ENCODE measurements at places on chromosomes 3 and 15.

GRCh38 chr15:65638681-65639089, 16.9 kb downstream of the SLC24A1 start:
- no peak for DNase-seq

- no peak for DNase-seq
Observed at GRCh38 chr3:184134746-184135148, 411 bp upstream of the EIF2B5 start.

DNA sequence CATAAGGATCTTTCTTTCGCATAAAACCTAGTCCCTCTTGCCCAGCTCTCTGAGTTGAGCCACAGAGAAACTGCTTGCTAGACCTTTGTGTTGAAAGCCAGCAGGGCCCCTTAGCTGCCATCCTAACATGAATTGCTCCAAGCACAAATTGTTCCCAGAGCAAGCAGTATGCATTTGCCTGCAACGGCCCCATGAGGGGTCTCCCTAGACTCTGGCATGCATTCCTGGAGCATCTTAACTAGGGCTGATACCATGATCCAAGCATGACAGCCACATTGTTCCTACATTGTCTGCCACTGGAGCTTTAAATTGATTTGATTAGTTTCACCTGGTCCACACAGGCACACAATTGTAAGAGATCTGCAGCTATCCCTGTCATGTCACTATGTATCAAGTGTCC, 428.1 kb downstream of the TAFA4 start:
- no peak for DNase-seq

DNA sequence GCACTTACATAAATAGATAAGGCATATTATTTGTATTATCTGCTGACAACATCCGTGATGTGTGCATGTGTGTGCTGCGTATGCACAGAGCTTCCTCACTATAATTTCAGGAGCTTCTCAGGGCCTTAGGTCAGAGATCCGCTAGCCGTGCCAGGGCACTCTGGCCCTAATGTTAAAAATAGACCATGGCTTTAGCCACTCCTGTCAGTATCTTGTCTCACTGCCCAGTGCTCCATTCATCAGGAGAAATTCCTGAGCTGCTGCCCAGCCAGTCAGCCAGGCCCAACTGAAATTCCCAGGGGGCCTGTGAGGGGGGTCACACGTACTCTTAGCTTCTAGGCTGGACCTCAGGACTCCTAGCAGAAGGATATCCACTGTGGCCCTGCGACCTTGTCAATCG, 70.0 kb upstream of the ABHD2 start:
- DNase-seq, result no peak

DNA sequence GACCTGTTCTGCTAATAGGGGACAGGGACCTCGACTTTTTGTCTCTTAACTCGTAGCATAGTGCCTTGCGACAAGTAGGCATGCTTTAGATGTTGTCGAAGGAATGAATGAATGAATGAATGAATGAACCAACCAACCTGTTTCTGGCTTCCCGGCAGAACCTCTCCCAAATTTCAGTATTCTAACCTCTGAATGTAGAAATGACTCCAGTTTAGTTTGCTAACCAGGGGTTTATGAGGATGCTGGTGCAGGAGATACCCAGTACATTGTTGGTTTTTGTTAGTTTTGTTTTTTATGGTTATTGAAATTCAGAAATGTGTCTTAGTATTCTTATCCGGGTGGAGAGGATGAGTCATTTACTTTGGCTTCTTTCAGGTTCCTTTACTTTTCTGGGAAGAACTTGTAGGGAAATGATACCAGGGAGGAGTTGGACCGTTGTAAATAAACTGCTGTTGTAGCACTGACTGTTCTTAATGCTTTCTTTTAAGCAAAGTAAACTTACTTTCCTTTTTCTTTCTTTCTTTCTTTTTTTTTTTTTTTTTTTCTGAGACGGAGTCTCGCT, 29.6 kb upstream of the EHHADH start:
- DNase-seq, result no peak

GRCh38 chr3:80663426-80663825, 895.6 kb upstream of the ROBO1 start:
- no peak for DNase-seq

GRCh38 chr15:75456710-75457109, 5.2 kb upstream of the SIN3A start:
- DNase-seq, result no peak

DNA sequence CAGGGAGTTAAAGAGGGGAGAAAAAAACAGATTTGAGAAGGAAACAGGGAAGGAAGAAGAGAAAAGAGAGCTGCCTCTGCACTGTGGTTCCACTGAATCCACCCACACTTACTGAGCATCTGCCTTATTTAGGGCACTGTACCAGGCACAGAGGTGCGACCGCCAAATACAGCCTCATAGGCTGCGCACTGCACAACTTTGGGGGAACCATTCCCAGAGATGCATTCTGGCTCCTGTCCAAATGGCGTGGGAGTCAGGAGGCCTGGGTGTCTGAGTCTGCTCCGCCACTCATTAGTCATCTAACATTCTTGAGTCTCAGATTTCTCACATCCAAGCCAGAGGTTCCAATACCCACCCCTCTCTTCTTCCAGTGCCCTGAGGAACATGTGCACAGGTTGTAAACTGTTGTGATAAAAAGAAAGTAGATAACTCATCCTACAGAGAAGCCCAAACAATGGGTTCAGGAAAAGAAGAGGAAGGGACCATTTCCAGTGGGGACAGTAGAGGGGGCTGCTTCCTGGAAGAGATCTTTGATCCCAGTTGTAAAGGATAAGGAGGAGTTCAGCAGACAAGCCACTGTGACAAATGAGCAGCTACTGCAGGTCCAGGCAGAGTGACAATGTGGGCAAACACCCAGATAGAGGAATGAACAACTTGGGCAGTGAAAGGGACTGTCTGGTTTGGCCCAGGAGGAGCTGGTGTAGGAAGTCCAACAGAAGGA, 254.6 kb downstream of the UACA start:
- DNase-seq, result peak; percentile 84

GRCh38 chr3:16893618-16894200, 9.0 kb downstream of the PLCL2 start:
- no peak for DNase-seq

DNA sequence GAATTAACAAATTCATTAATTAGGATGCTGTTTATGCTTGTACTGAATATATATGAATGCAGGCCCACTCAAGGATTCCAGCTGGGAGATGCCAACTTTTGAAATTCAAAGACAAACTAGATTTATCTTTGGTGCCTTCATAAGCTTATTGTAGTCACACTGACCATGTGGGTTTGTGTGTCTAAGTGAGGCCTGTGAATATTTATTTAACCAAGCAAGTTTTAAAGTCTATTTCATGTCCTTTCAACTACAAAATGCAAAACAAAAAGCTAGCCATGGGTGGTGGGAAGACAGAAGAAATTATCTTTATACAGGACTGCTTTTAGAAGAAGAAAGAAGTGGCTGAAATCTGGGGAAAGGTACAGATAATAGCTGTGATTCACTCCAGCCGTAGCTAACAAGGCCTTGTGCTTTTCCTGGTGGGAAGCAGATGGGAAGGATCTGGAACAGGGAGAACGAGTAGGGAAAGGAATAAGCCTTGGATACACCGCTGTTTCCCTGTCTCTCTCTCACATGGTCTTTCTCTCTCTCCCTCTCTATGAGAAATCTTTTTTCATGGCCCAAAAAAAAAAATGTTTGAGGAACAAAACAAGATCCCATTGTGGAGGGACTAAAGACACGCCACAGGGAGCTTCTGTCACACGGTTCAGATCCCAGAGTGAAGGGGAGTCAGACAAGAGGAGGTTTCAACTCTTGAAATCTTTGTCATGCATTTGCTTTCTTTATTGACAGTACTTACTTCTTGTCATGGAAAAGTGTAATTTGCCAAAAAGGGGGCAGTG, 225.5 kb downstream of the RORA start:
- no peak for DNase-seq

GRCh38 chr3:195270079-195270816, 711 bp downstream of the XXYLT1 start:
- DNase-seq, result no peak

DNA sequence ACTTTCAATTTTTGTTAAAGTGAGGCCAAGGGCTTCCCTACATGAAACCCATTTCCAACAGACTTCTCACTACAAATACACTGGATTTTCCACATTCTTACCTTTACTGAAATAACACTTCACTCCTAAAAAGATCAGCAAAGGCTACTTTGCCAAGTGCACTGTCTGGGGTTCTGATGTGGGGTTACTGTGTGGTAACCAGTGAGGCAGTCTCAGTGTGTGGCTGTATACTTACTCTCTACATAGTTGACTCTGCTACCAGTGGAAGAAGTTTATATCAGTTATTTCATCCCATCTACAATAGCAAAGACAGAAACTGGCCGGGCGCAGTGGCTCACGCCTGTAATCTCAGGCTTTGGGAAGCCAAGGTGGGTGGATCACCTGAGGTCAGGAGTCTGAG, 5.6 kb downstream of the WDR82 start:
- DNase-seq, result no peak

DNA sequence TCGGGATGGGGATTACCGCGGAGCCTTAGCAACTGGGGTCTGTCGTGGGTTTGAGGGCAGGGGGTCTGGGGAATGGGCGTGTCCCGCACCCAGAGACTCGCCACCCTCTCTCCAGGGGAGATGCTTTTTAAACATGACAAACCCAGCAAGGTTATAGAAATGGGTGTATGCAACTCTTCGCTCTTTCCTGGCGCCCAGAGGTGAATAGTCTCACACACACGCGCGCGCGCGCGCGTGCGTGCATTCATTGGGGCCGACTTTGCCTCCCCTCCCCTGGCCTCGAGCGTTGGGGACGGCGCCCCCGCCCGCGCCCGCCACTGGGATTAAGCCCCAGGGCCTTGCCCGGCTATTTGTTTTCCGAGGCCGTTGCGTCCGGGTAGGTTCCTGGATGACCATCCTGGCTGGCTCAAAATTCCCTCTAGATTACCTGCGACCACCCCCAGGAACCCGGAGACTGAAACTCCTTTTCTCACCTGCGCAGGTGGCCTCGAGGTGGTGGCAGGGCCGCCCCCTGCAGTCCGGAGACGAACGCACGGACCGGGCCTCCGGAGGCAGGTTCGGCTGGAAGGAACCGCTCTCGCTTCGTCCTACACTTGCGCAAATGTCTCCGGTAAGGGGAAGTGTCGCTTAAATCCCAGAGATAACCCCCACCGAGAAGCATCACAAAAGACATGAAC, 777 bp downstream of the GPR160 start:
- no peak for DNase-seq

- no peak for DNase-seq
Observed at GRCh38 chr3:48065035-48065434, 48.8 kb upstream of the MAP4 start.

GRCh38 chr3:11567516-11568467, 75.9 kb downstream of the VGLL4 start:
- DNase-seq, result no peak

GRCh38 chr3:38331257-38332022, 15.1 kb upstream of the XYLB start:
- no peak for DNase-seq

GRCh38 chr3:57753016-57753415, 3.1 kb upstream of the SLMAP start:
- DNase-seq, result no peak

- no peak for DNase-seq
Observed at GRCh38 chr3:52381623-52382022, 63.3 kb downstream of the SEMA3G start.

- no peak for DNase-seq
Observed at GRCh38 chr3:130645261-130645660, 101.4 kb downstream of the PIK3R4 start.

DNA sequence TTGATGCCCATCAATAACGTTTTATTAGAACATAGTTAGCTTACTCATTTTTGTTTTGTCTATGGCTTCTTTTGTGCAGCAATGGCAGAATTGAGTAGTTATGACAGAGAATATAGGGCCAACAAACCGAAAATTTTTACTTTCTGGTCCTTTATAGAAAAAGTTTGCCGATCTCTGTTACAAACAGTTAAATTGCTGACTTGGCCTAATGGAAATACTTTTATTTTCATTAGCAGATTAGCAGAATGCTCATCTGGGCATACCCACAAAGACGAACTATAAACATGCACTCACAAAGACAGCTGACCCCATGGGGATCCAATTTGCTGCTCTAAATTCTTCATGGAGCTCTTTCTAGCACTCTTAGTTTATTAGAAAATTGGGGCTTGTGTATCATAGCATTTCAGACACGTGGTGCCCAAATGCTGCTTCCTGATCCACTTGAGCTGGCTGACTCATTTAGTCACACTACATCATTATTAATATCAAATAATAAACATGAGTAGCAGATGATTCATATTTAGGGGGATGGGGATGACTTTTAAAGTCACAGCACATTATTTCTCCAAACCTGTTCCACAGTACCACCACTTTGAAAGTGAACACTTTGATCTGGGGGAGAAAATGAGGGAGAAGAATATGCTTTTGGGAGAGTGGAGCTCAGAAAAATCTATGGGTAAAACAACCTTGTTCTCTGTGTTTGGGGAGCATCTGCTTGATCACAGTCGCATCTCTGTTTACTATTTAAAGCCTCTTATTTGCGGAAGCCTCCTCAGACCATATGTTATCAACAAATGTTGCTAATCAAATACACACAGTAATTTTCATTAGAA, 228.1 kb upstream of the FEZF2 start:
- DNase-seq, result no peak

GRCh38 chr3:39108200-39108710, 775 bp downstream of the TTC21A start:
- DNase-seq, result no peak

- no peak for DNase-seq
Observed at GRCh38 chr3:58288011-58288728, 17.9 kb upstream of the RPP14 start.

- DNase-seq, result no peak
Observed at GRCh38 chr3:47464588-47464987, 11.2 kb downstream of the SCAP start.

DNA sequence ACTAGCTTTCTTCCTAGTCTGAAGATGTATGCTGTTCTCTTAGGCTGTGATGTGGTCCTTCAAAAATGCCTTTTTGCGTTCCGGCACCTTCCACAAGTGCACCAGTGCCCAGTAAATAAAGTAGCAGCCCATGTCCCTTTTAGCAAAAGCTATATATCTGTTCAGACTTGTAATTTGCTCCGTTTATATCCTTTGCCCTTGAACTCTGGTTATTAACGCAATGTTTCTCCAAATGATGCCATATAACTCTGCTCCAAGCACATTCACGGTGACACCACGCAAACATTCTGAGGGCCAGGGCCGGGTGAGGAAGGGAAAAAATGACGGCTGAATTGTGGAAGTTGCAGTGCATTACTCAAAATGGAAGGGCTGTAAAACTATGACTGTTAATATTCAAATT, 1001.1 kb upstream of the NR2F2 start:
- DNase-seq, result no peak

DNA sequence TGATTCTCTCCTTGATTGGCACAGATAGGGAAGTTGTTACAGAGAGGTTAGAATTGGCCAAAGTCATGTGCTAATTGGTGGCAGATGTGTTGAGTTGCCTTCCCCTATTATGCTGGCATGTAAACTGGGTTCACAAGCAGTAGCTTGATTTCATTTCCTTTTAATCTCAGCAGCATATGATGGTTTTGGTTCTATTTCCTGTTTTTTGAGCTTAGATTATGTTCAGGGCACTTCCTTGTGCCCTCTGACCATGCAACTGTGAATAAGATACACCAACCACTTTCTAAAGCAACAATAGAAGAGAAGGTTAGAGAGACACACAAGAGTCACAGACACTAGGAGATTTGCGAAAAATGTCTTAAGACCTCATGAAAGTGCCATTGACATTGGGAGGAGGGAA, 16.5 kb downstream of the HPS3 start:
- no peak for DNase-seq

GRCh38 chr15:41241221-41241964, 10.3 kb downstream of the CHP1 start:
- no peak for DNase-seq

All from epithelial cell of proximal tubule (primary cell).